ENCODE measurements at places on chromosomes 3 and 15. TPM values are rescaled to one million over a fixed set of nuclear protein-coding genes. Genes with fewer than 3 reads are reported as not detected.

The PRR20G gene
- 0.26 TPM for total RNA-seq

DNA sequence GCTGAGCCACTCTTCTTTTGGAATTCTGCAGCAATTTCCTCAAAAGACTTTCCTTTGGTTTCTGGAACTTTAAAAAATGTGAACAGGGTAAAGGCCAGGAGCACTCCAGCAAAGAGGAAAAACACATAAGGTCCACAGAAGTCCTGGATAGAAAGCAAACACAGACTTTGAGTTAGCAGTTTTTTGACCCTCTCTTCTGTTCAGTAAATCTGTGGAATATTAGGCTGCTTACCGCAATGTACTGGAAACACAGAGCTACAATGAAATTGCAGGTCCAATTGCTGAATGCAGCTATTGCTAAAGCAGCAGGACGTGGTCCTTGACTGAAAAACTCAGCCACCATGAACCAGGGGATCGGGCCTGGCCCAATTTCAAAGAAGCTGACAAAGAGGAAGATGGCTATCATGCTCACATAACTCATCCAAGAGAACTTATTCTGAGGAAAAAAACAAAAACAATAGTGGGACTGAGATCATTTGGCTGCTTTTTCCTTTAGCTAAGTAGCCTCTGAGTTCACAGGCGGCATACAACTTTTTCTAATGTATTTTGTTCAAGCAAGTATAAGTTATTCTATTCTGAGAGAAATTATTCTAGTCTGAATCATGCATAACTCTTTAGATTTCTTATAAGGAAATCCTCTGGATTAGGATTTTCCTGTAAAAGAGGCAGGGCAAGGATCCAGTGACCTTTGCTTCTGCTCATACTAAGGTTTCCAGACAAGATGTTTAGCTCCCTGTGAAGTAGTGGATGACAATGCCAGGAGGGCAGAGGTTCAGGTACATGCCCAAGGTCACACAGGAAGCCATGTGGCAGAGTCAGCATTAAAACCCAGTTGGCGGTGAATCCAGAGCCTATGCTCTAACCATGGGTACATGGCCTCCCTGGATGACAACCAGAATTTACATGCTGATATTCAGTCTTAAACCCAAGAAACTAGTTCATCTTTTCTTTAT is 28.3 kb downstream of the SLC2A2 start:
- no peaks in the 10 kb centered on the region for H3K36me3 ChIP-seq
- no peaks in the 10 kb centered on the region for H3K4me1 ChIP-seq
- no peak for DNase-seq
- no peaks in the 10 kb centered on the region for H3K27me3 ChIP-seq

- no peaks in the 10 kb centered on the region for H3K36me3 ChIP-seq
- no peak overlapping the region for H3K4me3 ChIP-seq
- no peaks in the 10 kb centered on the region for H3K27me3 ChIP-seq
Measured at GRCh38 chr3:50125541-50126286, 29.4 kb upstream of the SEMA3F start.

DNA sequence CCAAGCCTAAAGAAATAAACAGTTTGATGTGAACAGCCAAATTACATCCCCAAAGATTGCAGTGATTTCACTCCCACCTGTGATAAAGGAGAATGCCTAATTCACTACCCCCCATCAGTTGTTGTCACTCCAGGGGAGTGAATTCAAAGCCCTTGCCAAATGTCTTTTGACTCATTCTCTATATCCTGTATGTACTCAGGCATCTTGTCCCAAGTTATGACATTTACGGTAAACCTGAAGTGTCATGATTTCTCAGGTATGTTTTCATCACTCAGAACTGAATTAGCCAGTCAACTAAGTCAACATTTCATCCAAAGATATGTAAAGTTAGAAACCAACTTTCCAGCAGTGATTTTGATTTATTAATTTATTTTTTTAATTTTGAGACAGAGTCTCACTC is 22.0 kb upstream of the HERC1 start:
- H3K27me3 ChIP-seq: no peaks in the 10 kb centered on the region
- H3K27ac ChIP-seq: no peak overlapping the region
- H3K4me3 ChIP-seq: no peak overlapping the region
- no peaks in the 10 kb centered on the region for H3K36me3 ChIP-seq
- no peaks in the 10 kb centered on the region for H3K4me1 ChIP-seq

DNA sequence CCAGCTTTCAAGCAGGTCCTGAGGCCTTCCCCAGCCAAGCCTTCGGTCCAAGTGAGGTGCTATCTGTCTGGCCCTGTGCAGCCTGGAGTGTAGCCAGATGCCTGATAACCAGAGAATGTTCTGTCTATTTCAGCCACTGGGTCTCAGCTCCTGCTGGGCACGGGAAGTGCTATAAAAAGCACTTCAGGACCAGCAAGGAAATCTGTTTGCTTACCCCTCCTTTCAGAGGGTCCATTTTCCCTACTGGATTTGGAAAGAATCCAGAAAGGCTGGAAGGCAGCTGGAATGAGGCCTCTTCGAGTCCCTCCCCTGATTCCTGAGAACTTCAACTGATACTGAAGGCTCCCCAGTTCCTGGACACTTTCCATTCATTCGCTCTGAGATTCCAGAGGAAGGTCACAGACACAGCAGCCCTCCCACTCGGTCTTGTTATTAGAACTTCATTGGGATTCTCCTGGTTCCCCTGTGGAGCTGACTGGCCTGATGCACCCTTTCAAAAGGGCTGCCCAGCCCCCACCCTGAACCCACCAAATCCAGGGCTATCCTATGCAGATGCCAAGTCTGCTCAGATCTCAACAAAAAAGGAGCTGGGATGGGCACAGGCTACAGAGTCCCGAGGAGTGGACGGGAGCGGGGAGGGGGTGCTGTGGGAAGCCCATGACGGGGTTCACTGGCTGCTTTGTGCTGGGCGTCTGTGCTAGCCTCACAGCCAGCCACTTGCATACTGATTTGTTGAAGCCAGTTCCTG is 70.4 kb downstream of the UMPS start:
- no peaks in the 10 kb centered on the region for H3K4me1 ChIP-seq
- H3K27me3 ChIP-seq: no peaks in the 10 kb centered on the region
- DNase-seq: no peak
- no peak overlapping the region for H3K4me3 ChIP-seq
- peaks cover 31% of the 10 kb centered on the region for H3K36me3 ChIP-seq
- H3K27ac ChIP-seq: no peak overlapping the region

DNA sequence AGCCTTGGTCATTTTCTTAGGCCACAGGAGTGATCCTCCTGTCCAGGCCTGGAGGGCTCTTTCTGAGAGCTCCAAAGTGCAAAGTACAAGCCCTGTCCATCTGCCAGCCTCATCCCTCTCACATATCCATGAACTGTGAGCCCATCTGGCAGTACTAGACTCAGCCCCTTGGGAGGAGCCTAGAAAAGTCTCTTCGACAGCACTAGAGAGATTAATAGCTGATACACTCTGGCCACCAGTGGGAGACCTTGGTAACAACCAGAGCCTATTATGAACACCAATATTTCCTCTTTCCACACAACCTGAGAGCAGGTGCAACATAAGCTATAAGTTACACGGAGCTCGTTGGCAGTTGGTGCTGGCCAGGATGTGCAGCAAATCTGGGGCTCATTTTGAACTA is 59.5 kb upstream of the DCLK3 start:
- H3K36me3 ChIP-seq: no peaks in the 10 kb centered on the region
- no peak overlapping the region for H3K4me3 ChIP-seq
- no peak overlapping the region for H3K27ac ChIP-seq
- H3K27me3 ChIP-seq: no peaks in the 10 kb centered on the region
- DNase-seq: no peak

GRCh38 chr3:124558991-124559845 is 171.0 kb upstream of the UMPS start:
- no peaks in the 10 kb centered on the region for H3K36me3 ChIP-seq
- peak; percentile 44 for DNase-seq
- H3K27ac ChIP-seq: no peak overlapping the region
- H3K27me3 ChIP-seq: no peaks in the 10 kb centered on the region

GRCh38 chr15:62119227-62119864 is 45.7 kb downstream of the C2CD4B start:
- H3K4me3 ChIP-seq: no peak overlapping the region
- no peak for DNase-seq
- H3K27ac ChIP-seq: no peak overlapping the region
- H3K4me1 ChIP-seq: peaks cover 4% of the 10 kb centered on the region
- no peaks in the 10 kb centered on the region for H3K27me3 ChIP-seq
- no peaks in the 10 kb centered on the region for H3K36me3 ChIP-seq

- H3K27ac ChIP-seq: no peak overlapping the region
- no peaks in the 10 kb centered on the region for H3K27me3 ChIP-seq
- H3K4me3 ChIP-seq: no peak overlapping the region
- H3K36me3 ChIP-seq: no peaks in the 10 kb centered on the region
- no peak for DNase-seq
Measured at GRCh38 chr3:143410259-143410658, 290.7 kb downstream of the CHST2 start.

DNA sequence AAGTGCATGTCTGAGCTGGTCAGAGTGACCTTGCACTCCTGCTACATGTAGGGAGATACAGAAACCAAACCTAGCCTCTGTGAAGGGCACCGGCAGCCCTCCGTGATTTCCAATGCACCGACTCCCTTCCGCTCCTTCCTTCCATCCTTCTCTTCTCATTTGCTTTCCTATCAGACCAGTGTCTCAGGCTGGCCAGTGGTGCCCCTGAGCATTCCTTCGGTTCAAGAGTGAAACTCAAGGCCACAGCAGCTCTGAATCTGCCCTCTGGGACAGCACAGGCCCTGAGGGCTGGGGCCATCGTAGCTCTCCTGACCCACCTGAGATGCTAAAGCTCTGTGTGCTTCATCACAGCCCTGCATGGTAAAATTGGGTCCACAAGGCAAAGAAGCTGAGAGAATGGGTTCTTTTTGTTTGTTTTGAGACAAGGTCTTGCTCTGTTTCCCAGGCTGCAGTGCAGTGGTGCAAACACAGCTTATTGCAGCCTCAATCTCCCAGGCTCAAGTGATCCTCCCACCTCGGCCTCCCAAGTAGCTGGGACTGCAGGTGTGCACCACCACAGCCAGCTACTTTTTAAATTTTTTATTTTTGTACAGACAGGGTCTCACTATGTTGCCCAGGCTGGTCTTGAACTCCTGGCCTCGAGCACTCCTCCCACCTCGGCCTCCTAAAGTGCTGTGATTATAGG is 2.3 kb upstream of the BMF start:
- DNase-seq: no peak
- no peak overlapping the region for H3K4me3 ChIP-seq
- no peaks in the 10 kb centered on the region for H3K36me3 ChIP-seq
- H3K27ac ChIP-seq: no peak overlapping the region

The LYZL4 gene
- total RNA-seq: not detected

DNA sequence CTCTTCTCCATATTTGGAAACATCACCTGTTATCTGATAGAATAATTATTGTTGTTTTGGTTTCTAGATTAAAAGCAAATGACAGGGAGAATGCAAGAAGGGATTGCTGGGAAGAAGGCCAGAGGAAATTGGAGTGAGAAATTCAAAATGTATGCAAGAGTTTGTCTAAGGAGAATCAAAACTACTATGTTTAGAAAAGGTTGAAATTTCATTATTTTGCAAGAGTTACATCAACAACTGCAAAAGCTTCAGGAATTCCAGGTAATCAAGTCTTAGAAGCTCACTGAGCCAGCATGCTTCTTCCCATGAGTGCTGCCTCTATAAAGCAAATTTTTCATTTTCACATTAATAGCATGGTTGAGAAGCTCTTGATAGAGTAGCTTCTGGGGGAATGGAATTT is 177.2 kb upstream of the GBE1 start:
- H3K4me1 ChIP-seq: no peaks in the 10 kb centered on the region
- H3K27me3 ChIP-seq: no peaks in the 10 kb centered on the region
- H3K27ac ChIP-seq: no peak overlapping the region
- peaks cover 8% of the 10 kb centered on the region for H3K36me3 ChIP-seq
- no peak for DNase-seq

- H3K36me3 ChIP-seq: no peaks in the 10 kb centered on the region
- no peak for DNase-seq
- no peaks in the 10 kb centered on the region for H3K4me1 ChIP-seq
- H3K27ac ChIP-seq: no peak overlapping the region
- no peak overlapping the region for H3K4me3 ChIP-seq
- H3K27me3 ChIP-seq: no peaks in the 10 kb centered on the region
Measured at GRCh38 chr15:91988071-91988470, 134.6 kb downstream of the SLCO3A1 start.

- DNase-seq: no peak
- H3K36me3 ChIP-seq: no peaks in the 10 kb centered on the region
- no peaks in the 10 kb centered on the region for H3K27me3 ChIP-seq
- H3K4me1 ChIP-seq: peaks cover 12% of the 10 kb centered on the region
- H3K4me3 ChIP-seq: no peak overlapping the region
Measured at GRCh38 chr15:74261685-74262084, 25.6 kb downstream of the CCDC33 start.

DNA sequence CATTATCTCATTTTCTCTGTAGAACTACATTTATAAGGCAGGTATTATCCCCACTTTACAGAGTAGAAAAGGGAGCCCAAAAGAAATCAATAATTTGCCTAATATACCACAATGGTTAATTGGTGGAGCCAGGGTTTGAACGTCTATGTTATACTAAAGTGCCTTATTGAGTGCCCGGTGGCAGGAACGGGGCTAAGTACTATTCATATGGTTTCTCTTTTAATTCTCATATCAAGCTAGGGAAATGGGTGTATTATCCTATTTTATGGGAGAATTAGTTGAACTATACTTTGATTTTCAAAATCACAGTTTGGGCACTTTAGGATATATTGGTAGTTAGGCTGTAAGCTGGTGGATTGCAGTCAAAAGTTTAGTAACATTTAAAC is 1.5 kb downstream of the CEP97 start:
- peaks cover 29% of the 10 kb centered on the region for H3K36me3 ChIP-seq
- peak overlapping the region; percentile 97 for H3K4me3 ChIP-seq
- DNase-seq: no peak

- no peaks in the 10 kb centered on the region for H3K27me3 ChIP-seq
- H3K27ac ChIP-seq: no peak overlapping the region
- H3K4me1 ChIP-seq: no peaks in the 10 kb centered on the region
- no peaks in the 10 kb centered on the region for H3K36me3 ChIP-seq
Measured at GRCh38 chr3:139517321-139518065, 22.0 kb downstream of the RBP1 start.

DNA sequence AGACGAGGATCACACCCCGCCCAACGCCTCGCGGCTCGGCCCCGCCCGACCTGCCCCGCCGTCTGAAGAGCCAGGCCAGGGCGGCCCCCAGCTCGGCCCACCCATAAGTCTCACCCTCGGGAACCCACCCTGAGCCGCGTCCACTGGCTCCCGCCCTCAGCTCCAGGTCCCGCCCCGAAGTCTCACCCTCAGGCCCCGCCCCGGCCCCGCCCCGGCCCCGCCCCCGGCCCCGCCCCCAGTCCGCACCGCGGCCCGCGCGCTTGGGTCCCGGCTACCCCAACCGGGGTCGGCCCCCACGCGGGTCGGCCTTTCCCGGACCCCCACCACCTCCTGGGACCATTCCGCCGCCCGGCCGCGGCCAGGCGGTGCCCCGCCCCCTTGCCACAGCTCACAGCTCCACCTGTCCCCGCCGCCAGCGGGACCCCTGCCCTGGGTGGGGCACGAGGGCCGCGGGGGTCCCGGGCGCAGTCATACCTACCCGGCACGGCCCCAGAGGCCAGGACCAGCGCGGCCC is 489 bp downstream of the CSPG5 start:
- H3K4me1 ChIP-seq: no peaks in the 10 kb centered on the region
- H3K36me3 ChIP-seq: no peaks in the 10 kb centered on the region
- H3K27me3 ChIP-seq: peaks cover 13% of the 10 kb centered on the region

GRCh38 chr15:72982714-72983113 is 69.5 kb upstream of the NEO1 start:
- no peak for DNase-seq
- H3K36me3 ChIP-seq: no peaks in the 10 kb centered on the region
- no peaks in the 10 kb centered on the region for H3K4me1 ChIP-seq
- no peak overlapping the region for H3K4me3 ChIP-seq

- peaks cover 32% of the 10 kb centered on the region for H3K36me3 ChIP-seq
- no peaks in the 10 kb centered on the region for H3K4me1 ChIP-seq
- H3K27ac ChIP-seq: no peak overlapping the region
- H3K4me3 ChIP-seq: no peak overlapping the region
- no peak for DNase-seq
Measured at GRCh38 chr3:43331381-43331780, 45.0 kb downstream of the SNRK start.
